Astrocyte (in vitro differentiated cells and primary cell): ENCODE measurements at places on chromosomes 5 and 9. TPM values are rescaled to one million over a fixed set of nuclear protein-coding genes. Genes with fewer than 3 reads are reported as not detected.

- H3K36me3 ChIP-seq, result no peaks in the 10 kb centered on the region
- H3K27ac ChIP-seq, result no peak overlapping the region
- no peak overlapping the region for H3K4me3 ChIP-seq
Observed at GRCh38 chr5:170441393-170441784, 52.2 kb upstream of the KCNMB1 start.

Gene CNTNAP3B
- 2.6 and 3.6 TPM in 2 replicates for total RNA-seq

GRCh38 chr9:137299938-137300337 is 2.1 kb downstream of the NRARP start:
- no peak for DNase-seq
- H3K27me3 ChIP-seq, result peaks cover 8% of the 10 kb centered on the region
- no peaks in the 10 kb centered on the region for H3K36me3 ChIP-seq
- H3K27ac ChIP-seq, result no peak overlapping the region
- peaks cover 41% of the 10 kb centered on the region for H3K4me1 ChIP-seq
- H3K4me3 ChIP-seq, result no peak overlapping the region

- H3K36me3 ChIP-seq, result no peaks in the 10 kb centered on the region
- H3K27ac ChIP-seq, result no peak overlapping the region
- H3K4me3 ChIP-seq, result no peak overlapping the region
- H3K4me1 ChIP-seq, result peaks cover 5% of the 10 kb centered on the region
- no peaks in the 10 kb centered on the region for H3K27me3 ChIP-seq
Observed at GRCh38 chr5:150353032-150353675, 4.3 kb upstream of the TCOF1 start.

DNA sequence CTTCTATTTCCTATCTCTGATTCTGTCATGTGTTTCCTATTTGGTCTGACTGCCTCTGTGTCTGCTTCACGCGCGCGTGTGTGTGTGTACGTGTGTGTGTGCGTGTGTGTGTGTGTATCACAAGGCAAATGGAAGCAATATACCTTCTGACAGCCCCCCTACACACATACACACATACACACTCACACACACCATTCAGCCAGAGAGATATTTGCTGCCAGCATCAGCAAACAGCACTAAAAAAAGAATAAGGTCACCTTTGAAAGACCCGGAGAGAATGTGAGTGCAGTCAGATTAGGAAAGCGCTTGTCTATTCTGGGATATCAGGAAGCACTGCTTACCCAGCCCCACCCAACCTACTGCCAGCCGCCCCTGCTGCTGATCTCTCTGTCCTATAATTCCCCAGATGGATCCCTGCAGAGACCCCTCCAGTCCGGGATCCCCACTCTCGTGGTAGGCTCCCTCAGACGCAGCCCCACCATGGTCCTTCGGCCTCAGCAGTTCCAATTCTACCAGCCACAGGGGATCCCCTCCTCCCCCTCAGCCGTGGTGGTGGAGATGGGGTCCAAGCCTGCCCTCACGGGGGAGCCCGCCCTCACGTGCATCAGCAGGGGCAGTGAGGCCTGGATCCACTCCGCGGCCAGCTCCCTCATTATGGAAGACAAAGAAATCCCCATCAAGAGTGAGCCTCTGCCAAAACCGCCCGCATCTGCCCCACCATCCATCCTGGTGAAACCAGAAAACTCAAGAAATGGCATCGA is 45.7 kb downstream of the PLAC8L1 start:
- H3K27me3 ChIP-seq, result no peaks in the 10 kb centered on the region
- no peaks in the 10 kb centered on the region for H3K4me1 ChIP-seq
- H3K4me3 ChIP-seq, result no peak overlapping the region
- H3K27ac ChIP-seq, result no peak overlapping the region

Gene LEAP2
- total RNA-seq, result 0.27 and 0.31 TPM in 2 replicates

Gene TUSC1
- total RNA-seq, result 1.9 and 2.7 TPM in 2 replicates

- DNase-seq, result peak; percentile 12
- H3K36me3 ChIP-seq, result no peaks in the 10 kb centered on the region
- H3K4me1 ChIP-seq, result peaks cover 34% of the 10 kb centered on the region
- peak overlapping the region; percentile 76 for H3K27ac ChIP-seq
- H3K27me3 ChIP-seq, result no peaks in the 10 kb centered on the region
- H3K4me3 ChIP-seq, result peak overlapping the region; percentile 75
Observed at GRCh38 chr9:16869882-16870595, 431 bp downstream of the BNC2 start.

Gene SPINK4
- total RNA-seq, result not detected in 2 replicates

DNA sequence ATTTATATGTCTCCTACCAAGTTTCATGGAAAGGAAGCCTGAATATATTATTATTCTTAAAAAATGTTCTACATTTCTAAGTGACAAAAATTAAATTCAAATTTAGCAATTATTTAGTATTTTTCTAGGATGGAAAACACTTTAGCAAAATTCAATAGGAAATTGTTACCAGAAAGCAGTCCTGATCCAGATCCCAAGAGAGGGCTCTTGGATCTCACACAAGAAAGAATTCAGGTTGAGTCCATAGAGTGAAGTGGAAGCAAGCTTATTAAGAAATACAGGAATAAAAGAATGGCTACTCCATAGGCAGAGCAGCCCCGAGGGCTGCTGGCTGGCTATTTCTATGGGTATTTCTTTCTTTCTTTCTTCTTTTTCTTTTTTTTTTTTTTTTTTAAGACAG is 44.7 kb downstream of the LRRC70 start:
- no peak for DNase-seq
- H3K27ac ChIP-seq, result no peak overlapping the region
- H3K4me3 ChIP-seq, result no peak overlapping the region

Gene IRX4
- total RNA-seq, result 0.53 and 0.68 TPM in 2 replicates

GRCh38 chr9:91949392-91949945 is 559 bp downstream of the ROR2 start:
- H3K27ac ChIP-seq, result no peak overlapping the region
- no peak for DNase-seq
- peaks cover 45% of the 10 kb centered on the region for H3K27me3 ChIP-seq
- H3K4me1 ChIP-seq, result peaks cover 5% of the 10 kb centered on the region

GRCh38 chr5:90161414-90161813 is 248.1 kb downstream of the CETN3 start:
- H3K27ac ChIP-seq, result no peak overlapping the region
- H3K4me3 ChIP-seq, result no peak overlapping the region
- H3K4me1 ChIP-seq, result no peaks in the 10 kb centered on the region
- peak; percentile 10 for DNase-seq

DNA sequence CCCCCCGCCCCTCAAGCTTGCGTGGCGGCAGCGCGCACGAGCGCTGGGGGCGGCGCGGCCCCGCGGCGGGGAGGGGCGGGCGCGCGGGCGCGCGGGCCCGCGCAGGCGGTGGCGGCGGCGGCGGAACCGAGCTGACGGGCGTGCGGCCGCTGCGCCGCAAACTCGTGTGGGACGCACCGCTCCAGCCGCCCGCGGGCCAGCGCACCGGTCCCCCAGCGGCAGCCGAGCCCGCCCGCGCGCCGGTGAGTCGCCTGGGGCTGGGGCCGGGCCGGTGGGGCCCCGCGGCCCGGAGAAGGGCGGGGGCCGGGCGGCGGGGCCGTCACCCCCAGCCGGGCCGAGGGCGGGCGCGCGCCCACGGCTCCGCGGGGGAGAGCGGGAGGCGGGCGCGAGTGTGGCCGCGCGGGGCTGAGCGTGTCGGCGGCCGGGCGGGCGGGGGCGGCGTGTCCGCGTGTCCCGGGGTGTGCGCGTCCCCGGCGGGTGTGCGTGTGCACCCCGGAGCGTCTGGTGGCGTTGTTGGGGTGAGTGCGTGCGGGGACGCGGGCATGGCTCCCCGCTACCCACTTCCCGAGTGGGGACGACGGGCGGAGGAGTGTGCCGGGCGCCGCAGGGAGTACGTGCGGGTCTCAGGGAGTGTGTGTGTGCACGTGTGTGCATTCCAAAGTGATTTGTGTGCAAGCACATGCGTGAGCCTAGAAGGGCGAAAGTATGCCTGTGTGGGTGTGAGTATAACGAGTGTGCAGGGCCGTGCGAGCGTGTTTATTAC is at the start of gene NEK6:
Gene NEK6, plus strand, starts transcription at position 106 of the 763 bp plus-strand sequence. CDS start 44,016 bp downstream, outside the sequence.
- DNase-seq, result peak; percentile 62
- peak within 1 kb of the TSS; percentile 97 for H3K27ac ChIP-seq
- peak within 1 kb of the TSS; percentile 90 for H3K4me3 ChIP-seq
- H3K36me3 ChIP-seq, result no peaks in the 10 kb centered on the region
- no peaks in the 10 kb centered on the region for H3K27me3 ChIP-seq
- H3K4me1 ChIP-seq, result peaks cover 54% of the 10 kb centered on the region

GRCh38 chr9:33265211-33265865 is 489 bp downstream of the CHMP5 start:
- H3K27ac ChIP-seq, result peak overlapping the region; percentile 74
- no peak for DNase-seq
- peaks cover 16% of the 10 kb centered on the region for H3K4me1 ChIP-seq
- H3K4me3 ChIP-seq, result peak overlapping the region; percentile 81
- H3K27me3 ChIP-seq, result no peaks in the 10 kb centered on the region

- H3K27ac ChIP-seq, result no peak overlapping the region
- H3K36me3 ChIP-seq, result no peaks in the 10 kb centered on the region
- H3K4me3 ChIP-seq, result no peak overlapping the region
- no peak for DNase-seq
- peaks cover 4% of the 10 kb centered on the region for H3K4me1 ChIP-seq
Observed at GRCh38 chr5:10870791-10871190, 109.8 kb upstream of the DAP start.

Gene MAT2B
- 38.7 and 41.0 TPM in 2 replicates for total RNA-seq

- no peak for DNase-seq
- peaks cover 30% of the 10 kb centered on the region for H3K36me3 ChIP-seq
- H3K27ac ChIP-seq, result no peak overlapping the region
- no peak overlapping the region for H3K4me3 ChIP-seq
Observed at GRCh38 chr9:130230631-130231030, 34.9 kb upstream of the HMCN2 start.

GRCh38 chr9:87063246-87063645 is 115.9 kb upstream of the GAS1 start:
- no peaks in the 10 kb centered on the region for H3K36me3 ChIP-seq
- H3K4me1 ChIP-seq, result no peaks in the 10 kb centered on the region
- H3K27ac ChIP-seq, result no peak overlapping the region
- DNase-seq, result peak; percentile 6
- no peak overlapping the region for H3K4me3 ChIP-seq
- H3K27me3 ChIP-seq, result peaks cover 3% of the 10 kb centered on the region

DNA sequence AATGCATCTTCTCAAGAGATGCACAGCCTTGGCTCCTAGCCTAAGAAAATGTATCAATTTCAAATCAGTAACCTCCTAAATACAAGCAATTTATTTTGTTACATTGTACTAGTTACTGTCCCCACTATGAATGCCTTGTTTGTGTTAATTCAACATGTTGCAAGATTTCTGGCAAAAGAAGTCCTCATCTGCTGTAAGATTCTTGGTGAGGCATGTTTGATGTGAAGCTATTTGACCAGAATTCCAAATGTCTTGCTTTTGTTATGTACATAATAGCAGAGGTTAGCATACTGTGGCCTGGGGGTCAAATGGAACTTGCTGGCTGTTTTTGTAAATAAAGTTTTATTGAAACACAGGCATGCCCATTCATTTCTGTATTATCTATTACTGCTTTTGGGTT is 1023.1 kb upstream of the WWC1 start:
- no peak for DNase-seq
- H3K27ac ChIP-seq, result no peak overlapping the region
- H3K4me1 ChIP-seq, result no peaks in the 10 kb centered on the region
- no peak overlapping the region for H3K4me3 ChIP-seq
- H3K27me3 ChIP-seq, result no peaks in the 10 kb centered on the region
- H3K36me3 ChIP-seq, result no peaks in the 10 kb centered on the region
